ENCODE measurements at places on chromosomes 3 and 15.

DNA sequence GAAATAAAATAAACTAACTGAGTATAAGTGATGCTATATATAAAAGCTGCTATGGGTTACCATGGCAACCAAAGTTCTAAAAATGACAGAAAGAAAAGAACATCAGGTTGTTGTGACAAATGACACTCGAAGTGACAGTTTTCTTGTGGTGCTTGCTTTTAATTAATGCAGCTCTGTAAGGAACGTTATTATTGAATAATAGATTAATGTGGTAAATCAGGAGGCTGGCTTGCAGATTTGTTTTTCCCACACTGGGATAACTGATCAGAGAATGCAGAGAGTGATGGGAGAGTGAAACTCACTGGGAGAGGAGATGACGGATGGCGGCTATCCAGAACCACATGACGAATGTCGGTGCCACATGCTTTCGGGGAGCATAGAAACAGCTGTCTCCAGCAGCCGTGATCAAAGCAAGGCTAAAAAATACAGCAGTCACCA lies 207.0 kb upstream of the ATP10A start:
- no peak for DNase-seq

DNA sequence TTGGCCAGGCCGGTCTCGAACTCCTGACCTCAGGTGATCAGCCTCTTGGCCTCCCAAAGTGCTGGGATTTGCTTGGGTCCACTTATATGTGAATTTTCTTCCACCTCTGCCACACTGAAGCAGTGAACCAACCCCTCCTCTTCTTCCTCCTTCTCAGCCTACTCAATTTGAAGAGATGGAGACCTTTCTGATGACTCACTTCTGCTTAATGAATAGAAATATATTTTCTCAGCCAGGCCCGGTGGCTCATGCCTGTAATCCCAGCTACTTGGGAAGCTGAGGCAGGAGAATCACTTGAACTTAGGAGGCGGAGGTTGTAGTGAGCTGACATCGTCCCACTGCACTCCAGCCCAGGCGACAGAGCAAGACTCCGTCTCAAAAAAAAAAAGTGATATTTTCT lies 46.8 kb upstream of the GATM start:
- DNase-seq = no peak

DNA sequence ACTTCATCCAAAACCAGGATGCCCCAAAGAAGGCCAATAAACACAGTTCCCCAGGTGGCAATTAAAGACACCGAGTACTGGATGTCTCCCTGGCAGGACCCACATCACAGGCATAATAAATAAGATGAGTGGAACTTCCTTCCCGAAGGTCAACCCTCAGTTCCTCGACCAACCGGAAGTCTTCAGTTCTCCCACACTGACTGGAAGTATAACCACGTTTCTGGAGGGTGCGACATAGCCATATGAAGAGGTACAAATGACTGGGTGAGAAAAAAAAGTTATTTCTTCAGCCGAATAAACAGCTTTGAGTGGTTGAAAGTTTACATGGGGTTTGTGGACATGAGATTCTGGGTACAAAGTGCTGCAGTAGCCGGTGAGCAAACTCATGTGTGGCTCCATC lies 34.6 kb upstream of the MUC13 start:
- DNase-seq = no peak

- no peak for DNase-seq
Observed at GRCh38 chr15:35130245-35130644, 45.1 kb upstream of the NANOGP8 start.

DNA sequence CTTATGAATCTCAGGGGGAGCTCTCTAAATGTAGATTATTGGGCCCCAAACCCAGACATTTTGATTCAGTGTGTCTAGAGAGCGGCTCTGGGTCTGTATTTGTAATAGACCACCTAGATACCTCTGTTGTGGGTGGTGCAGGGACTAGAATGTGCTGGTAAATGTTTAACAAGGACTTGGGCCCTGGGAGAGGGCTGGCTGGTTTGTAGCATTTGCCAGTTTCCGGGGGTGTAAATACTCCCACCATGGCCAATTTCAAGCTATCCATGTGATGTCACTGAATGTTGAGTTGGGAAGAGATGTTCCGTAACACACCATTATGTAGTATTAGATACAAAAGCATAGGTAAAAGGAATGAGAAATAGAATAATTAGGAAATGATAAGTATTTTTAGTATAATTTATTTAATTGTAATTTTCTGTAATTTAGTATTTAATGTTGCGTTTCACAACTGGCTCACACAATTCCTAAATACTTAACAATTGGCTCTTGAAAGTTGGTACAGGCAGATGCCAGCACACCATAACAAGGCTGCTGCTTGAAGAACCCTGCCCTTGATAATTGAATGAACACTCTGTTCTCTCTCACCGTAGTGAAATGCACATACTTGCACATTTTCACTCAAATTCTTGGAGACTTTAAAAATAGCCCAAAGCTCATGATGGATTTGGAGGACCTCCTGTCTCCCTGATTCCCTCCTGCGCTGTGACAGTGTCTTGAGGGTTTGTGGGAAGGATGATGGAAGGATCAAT lies 359.2 kb upstream of the PROK2 start:
- no peak for DNase-seq

- DNase-seq = no peak
Observed at GRCh38 chr3:67349551-67350174, 304.7 kb downstream of the SUCLG2 start.

- DNase-seq = no peak
Observed at GRCh38 chr15:77807115-77807514, 174.4 kb upstream of the LINGO1 start.

- no peak for DNase-seq
Observed at GRCh38 chr3:184277366-184277765, 1.5 kb downstream of the ECE2 start.

DNA sequence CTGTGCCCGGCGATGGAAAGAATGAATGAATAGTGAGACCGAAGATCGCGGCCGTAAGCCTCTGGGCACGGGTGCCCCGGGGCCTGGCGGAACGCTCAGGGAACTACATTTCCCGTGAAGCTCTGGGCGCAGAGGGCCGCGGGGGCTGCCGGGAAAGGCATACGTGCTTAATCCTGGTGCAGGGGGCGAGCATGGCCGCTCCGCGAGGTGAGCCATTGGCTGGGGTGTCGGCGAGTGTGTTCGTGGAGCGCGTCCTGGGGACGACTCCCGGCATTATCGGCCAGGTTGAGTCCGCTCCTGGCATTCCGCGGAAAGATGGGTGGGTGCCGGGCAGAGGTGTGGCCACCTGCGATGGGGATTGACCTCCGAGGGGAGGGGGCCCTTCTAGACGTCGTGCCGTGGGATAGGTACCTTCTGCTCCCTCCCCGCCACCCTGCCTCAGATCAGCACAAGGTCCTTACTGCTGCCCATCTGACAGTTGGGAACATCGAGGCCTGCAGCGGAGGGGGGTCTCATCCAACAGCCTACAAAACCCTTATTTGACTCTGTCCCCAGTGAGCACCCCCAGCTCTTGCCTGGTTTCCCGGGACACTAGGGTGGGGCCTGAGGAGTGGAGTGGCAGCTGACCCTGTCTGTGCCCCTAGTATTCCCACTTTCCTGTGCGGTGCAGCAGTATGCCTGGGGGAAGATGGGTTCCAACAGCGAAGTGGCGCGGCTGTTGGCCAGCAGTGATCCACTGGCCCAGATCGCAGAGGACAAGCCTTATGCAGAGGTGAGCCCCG lies at the start of gene MPI:
TSS of gene MPI (plus strand) at position 160 of the 782 bp plus-strand sequence. CDS start at position 192, 32 bp downstream.
- DNase-seq = peak; percentile 56

DNA sequence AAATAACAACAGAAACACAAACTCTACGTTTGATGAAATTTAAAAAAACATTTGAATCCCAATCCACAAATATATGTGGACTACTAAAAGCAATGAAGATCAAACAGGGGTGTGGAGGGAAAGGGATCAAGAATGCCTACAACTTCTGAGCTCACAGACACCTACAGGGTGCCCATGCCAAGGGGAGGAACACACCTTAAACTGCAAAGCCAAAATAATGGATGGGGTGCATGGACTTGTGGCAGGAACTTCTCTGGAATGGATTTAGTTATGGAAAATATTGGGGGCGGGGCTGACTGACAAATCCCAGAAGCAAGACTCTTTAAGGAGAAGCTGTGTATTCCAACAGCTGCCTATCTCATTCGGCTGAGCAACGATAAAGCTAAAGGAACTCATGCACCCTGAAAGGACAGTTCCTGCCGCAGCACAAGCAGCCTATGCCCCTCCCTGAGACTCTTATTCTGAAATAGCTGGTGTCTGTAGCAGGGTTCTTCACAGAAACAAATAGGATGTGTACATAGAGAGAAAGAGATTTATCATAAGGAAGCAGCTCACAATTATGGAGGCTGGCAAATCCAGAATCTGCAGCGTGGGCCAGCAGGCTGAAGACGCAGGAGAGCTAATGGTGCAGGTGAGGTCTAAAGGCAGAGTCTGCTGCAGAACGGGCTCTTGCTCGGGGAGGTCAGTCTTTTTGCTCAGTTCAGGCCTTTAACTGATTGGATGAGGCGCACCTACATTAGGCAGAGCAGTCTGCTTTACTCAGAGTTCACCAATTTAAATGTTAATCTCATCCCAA lies 24.5 kb upstream of the PLA2G4D start:
- no peak for DNase-seq

- DNase-seq = no peak
Observed at GRCh38 chr3:55884491-55885285, 397.6 kb upstream of the WNT5A start.

- no peak for DNase-seq
Observed at GRCh38 chr3:195084746-195085145, 186.2 kb downstream of the XXYLT1 start.

GRCh38 chr15:66014635-66015182 lies 145.4 kb downstream of the RAB11A start:
- DNase-seq = no peak

DNA sequence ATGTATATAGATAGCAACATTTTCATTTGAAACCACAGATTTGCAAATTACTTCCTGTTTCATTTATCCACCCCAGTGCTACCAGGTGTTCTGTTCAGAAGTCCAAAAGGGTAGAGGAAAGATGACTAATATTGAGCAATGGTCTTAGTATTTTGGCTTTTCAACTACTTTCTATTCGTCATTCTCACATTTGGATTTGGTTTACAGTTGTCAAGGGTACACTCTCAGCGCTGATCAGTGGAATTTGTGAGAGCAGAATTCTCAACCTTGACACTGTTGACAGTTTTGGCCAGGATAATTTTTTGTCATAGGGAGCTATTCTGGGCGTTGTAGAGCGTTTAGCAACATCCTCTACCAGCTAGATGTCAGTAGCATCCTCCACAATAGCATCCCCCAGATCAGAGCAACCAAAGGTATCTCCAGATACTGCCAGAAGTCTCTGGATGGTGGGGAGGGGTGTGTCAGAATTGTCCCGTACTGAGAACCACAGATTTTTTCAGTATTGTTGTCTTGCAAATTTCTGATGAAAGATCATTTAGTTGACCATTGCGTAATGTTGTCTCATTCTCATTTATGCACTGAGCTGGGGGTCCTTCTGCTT lies 4.2 kb downstream of the HMCES start:
- DNase-seq = no peak

GRCh38 chr3:46667061-46667621 lies 26.3 kb downstream of the ALS2CL start:
- peak; percentile 14 for DNase-seq

GRCh38 chr3:10279384-10280176 lies 13.2 kb downstream of the GHRL start:
- no peak for DNase-seq

DNA sequence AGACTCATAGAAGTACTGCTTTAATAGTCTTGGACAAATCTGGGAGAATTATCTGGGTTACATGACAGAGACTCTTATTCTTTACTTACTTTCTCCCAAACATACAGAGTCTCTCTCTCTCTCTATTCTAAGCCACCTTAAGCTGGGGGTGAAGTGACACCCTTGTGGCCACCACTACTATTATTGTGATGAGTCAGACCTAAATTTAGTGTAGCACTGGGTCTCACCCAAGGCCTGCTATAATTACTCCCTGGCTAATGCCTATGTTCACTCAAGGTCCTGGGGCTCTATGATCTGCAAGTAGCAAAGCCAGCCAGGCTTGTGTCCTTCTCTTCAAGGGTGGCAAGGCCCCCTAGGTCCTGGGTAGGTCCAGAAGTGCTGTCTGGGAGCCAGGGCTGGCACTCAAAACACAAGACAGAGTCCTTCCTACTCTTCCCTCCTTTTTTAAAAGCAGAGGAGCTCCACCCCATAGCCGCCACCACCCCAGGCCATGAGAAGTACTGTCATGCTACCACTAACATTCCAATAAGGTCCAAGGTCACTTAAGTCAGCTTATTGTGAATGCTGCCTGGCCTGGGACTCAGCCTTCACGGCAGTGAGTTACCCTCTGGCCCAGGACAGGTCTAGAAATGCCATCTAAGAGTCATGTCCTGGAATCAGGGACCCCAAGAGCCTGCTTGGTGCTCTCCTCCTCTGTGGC lies 183.6 kb downstream of the POLQ start:
- no peak for DNase-seq

GRCh38 chr15:74318376-74319137 lies 48.9 kb downstream of the CYP11A1 start:
- DNase-seq = no peak

DNA sequence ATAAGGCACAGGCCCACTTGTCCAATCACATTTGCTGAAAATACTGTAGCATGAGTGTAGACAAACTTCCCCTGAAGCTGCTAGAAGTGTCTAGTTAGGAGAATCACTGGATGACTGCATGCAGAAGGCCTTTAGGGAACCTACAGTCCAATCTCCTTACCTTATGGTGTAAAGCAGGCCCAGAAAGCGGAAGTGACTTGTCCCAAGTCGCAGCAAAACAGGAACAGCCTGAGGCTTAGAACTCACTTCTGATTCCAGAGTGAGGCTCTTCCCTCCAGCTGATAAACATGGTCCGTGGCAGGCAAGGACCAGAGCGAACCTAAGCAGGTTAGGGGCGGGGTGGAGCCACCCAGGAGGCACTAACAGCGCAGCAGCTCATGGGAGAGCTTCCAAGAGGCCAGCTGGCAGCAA lies 2.5 kb downstream of the GRAMD2A start:
- DNase-seq = no peak

DNA sequence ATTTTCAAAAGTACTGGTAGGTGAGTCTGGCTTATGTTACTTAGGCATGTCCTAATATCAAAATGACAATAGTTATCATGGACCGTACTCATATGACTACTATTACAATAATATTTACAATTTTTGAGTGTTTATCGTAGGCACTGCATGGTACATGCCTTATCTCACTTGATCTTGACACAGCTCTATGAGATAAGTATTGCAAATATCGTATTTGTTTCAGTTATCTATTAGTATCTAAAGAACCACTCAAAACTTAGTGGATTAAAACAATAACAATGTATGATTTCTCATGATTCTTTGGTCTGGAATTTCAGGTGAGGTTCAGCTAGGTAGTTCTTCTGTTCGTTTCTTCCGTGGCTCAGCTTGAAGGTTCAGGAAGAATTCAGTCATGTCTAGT lies 59.7 kb upstream of the XCR1 start:
- no peak for DNase-seq

GRCh38 chr3:9045371-9045770 lies 82.1 kb upstream of the RAD18 start:
- no peak for DNase-seq

DNA sequence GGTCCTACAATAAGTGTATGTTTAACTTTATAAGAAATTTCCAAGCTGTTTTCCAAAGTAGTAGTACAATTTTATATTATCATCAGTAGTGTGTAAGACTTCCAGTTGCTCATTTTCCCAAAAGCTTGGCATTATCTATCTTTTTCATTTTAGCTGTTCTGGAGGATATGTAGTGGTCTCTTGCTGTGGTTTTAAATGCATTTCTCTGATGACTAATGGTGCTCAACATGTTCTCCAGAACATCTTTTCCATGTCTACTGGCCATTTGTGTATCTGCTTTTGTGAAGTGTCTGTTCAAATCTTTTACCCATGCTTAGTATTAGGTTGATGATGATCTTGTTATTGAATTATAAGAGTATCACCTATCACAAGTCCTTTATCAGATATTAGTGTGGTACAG lies 13.3 kb downstream of the BCL2A1 start:
- DNase-seq = no peak
